Central memory CD8-positive, alpha-beta T cell (primary cell): ENCODE measurements at places on chromosomes 3 and 15.

GRCh38 chr15:96197721-96198120, 132.8 kb upstream of the NR2F2 start:
- no peak for DNase-seq

- no peak for DNase-seq
Observed at GRCh38 chr3:20052851-20053250, 12.6 kb downstream of the KAT2B start.

GRCh38 chr3:69540706-69541581, 155.1 kb upstream of the FRMD4B start:
- no peak for DNase-seq

GRCh38 chr3:77467702-77468625, 428.1 kb downstream of the ROBO2 start:
- no peak for DNase-seq

- no peak for DNase-seq
Observed at GRCh38 chr3:13149330-13150108, 76.3 kb upstream of the IQSEC1 start.

DNA sequence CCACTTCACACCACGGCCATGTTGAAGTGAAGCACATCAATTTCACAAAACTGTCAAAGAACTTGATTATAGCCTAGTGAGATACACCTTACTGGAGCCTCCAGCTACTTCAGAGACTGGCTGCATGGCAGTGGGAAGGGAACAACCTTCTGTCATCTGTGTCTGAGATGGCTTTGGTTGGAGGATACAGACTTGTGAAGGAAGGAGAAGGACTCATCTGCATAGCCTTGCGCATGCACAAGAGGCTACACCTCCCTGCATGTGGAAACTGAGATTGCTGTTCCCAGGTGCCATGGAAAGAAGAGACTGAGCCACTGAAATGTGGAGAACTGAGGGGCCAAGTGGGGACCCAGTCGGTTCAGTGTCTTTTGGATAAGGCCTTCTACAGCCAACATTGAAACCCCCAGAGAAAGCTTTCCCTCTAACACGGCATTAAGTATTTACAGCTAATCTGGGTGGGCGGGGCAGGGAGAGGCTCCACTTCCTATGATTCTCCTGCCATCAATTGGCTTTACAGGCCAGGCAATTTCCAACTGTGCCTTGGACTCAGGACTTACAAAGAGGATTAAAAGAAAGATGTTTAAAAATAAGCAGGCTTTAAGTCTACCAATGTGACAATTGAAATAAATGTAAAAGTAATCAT, 58.8 kb downstream of the IL16 start:
- DNase-seq: no peak

DNA sequence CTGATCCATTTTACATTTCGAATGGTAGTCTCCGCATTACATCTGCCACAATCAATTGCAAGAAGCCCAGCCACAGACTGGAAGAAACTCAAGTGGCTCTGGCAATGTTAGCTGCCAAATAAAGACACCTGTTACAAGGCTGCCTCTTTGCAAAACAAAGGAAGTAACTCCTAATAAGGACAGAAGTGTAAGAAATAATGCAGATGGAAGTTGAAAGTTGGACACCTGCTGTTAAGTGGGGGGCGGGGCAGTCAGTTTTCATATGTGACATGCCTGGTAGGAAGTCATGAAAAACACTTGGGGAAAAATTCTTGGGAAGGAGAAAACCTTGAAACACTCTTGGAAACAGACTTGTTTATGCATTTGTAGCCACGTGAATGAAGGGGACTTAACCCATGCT, 54.1 kb upstream of the ATP2C1 start:
- no peak for DNase-seq

DNA sequence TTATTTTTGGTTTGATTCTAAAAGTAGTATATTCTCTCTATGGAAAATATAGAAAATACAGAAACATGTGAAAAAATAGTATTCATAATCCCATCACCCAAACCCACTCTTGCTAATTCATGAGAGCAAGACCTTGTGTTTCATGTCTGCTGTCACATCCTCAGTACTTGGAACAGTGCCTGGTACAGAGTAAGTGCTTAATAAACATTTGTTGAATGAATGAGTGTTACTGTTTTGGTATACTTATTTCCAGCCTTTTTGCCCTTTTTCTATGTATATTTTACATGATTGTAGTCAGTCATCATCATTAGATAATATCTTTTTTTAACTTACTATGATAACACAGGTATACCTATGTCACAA, 59.3 kb downstream of the IL16 start:
- DNase-seq: no peak

DNA sequence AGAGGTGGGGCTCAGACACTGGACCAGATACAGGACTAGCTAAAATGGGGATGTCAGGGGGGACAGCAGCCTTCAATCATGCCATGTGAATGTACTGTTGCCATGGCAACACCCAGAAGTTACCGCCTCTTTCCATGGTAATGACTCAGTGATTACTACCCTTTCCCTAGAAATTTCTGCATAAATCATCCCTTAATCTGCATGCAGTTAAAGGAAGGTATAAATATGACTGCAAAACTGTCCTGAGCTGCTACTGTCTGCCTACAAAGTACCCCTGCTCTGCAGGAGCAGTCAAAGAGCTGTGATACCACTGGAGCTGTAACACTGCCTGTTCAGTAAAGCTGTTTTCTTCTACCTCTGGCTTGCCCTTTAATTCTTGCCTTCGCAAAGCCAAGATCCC, 168.2 kb downstream of the PEAK1 start:
- DNase-seq: no peak

DNA sequence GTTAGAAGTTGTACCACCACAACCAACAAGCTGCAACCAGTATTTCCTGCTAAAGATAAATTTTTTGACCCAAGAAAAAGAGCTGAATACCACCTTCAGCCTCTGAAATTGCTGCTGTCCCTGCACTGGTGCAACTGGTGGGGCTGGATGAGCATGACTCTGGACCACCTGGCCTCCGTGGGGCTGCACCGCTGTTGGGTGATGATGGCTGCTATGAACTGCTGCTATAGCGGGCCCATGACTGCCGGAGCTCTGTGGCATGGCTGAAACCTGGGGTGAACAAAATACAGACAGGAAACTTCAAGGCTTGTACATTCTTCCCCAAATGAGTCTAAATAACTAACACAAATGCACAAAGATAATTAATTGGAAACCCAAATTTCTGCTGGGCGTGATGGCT, 28.9 kb downstream of the SIN3A start:
- DNase-seq: no peak

DNA sequence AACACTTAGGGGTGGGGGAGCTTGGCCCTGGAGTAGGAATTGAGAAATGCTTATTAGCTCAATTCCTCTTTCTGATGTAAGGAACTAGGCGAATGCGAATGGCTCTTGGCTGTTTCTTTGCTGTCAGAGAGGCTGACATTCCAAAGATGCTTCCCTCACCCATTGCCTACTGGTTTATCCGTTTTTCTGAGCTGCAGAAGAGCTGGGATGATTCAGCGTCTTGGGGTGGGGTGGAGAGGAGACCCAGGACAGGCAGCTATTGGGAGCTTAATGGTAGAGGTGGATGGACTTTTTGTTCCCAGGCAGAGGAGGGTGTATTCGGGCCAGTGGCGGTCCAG, 9.8 kb downstream of the PLEKHO2 start:
- DNase-seq: no peak

- no peak for DNase-seq
Observed at GRCh38 chr3:23743141-23743784, 62.5 kb upstream of the UBE2E1 start.

GRCh38 chr3:77320514-77320913, 280.6 kb downstream of the ROBO2 start:
- DNase-seq: no peak
